ENCODE measurements at places on chromosomes 11 and 22.

DNA sequence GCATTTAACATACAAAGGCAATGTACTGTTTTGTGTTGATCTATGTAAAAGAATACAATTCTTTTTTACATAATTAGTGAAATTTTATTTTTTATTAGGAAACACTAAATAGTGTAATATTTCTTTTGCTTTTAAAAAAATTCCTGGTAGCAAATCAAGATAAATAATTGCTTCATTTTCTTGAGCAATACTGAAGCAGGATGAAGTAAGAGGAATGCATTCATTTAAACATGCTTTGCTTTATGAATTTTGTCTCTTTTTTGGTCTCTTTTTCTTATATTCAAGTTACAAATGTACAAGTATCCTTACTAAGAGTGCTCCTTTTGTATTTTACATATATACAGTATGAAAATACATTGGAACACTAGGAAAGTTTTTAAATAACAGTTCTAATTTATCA, 144.4 kb upstream of the TEAD1 start:
- no peak for DNase-seq

- no peak for DNase-seq
These were observed 21.2 kb downstream of the PACSIN2 start for GRCh38 chr22:42993651-42994275.

GRCh38 chr11:111815489-111815888, 49.3 kb upstream of the PPP2R1B start:
- DNase-seq, result no peak

DNA sequence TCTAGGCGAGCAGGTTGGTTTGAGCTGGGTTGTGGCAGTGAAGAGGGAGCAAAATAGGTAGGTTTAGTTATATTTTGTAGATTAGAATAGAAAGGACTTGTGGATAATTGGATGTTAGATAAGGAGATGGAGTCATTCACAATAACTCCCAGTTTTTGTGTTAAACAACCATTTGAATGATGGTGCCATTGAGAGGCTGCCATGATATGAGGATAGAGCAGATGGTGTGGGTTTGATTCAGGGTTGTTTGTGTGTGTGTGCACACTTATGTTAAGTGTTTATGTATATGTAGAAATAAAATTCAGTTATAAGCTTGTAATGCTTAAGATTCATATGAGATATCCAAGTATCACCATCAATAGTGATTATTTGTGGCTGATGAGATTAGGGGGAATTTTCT, 166.6 kb downstream of the NXPE2 start:
- DNase-seq, result no peak

- peak; percentile 23 for DNase-seq
These were observed 39.7 kb downstream of the USP35 start for GRCh38 chr11:78228467-78228866.

DNA sequence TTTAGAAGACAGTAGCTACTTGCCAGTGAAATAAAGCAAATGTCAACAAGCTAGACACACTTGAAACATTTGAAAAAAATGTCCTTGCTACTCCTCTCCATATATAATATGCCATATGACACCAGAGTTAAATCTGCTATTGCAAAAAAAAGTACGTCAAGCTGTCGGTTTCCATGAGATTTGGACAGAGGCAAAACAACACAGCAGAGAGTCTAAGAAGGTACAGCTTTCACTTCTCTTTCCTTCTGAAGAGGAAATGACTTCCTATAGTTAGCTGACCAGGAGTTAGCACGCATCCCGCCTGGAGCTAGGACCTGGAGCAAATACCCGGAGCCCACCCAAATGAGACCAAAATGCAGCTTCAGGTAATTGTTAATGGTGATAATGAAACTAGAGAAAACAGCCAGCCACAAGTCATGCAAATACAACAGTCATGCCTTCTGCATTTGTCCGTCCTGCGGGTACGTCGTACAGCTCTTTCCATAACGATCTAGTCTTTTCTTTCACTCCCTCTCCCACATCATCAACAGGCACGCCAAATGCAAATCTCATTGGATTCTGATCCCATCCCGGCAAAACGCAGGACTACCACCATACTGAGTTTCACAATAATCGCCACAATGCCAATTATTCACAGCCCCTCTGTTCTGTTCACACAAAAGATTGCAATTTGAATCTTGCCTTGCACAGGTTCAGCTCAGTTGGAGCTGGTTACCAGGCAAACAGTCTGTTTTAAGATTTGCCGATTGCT, 395.0 kb upstream of the CCDC90B start:
- DNase-seq, result no peak

Data from retinal pigment epithelial cell (primary cell).